ENCODE measurements at places on chromosomes 2 and 18. TPM values are rescaled to one million over a fixed set of nuclear protein-coding genes. Genes with fewer than 3 reads are reported as not detected.
A peak's percentile ranks its signal among the peaks of the same experiment; 100 is the strongest.

DNA sequence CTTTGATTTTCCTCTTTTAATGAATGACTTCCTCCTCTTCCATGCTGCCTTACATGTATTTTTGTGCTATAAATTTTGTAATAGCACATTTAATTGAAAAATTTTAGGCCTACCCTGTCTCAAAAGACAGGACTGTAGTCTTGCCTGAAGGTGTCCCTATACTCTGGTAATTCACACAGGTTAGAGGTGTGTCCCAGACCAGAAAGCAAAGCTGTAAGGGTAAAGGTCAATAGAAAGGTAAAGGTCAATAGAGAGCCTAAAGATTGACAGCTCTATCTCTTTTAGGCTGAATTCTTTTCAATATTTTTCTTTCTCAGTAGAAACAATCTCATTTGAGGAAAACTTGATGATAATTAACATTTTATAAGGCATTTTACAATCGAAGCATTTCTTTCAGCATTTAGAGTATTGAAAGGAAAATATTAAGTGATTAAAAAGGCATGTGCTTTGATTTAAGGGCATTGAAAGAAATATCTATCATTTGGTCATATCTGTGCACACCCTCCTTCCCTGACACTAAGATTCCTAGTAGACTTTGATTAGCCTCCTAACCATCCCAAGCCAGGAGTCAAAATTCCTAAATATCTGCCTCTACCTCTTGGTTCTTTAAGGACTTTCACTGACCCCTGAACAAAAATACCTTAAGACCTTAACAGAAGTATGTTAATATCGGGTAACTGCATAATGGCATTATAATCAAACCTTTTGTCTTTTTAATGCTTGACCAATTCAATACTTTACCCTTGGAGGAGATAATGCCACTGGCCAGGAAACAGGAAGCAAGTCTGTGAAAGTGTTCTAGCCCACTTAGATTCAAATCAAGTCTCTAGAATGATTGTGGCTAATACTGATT is 161.8 kb upstream of the DTNA start:
- DNase-seq = no peak

DNA sequence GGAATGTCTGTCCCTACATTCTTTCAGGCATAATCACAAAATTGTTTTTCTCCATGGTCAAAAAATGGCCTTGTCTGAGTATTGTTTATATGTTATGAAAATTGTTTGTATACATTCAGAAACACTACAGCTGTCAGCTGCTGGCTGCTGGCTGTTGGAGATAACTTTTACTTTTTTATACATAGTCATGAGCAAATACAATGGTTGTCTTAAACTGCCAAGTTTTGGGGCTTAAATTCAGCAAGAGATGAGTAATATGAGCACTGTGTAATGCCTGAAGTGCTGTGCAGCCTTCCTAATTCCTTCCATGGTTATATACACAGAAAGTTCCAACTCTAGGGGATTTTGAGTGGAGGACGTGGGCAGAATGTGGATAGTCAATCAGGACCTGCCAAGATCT is 168.9 kb upstream of the RMP24 start:
- no peak for DNase-seq

DNA sequence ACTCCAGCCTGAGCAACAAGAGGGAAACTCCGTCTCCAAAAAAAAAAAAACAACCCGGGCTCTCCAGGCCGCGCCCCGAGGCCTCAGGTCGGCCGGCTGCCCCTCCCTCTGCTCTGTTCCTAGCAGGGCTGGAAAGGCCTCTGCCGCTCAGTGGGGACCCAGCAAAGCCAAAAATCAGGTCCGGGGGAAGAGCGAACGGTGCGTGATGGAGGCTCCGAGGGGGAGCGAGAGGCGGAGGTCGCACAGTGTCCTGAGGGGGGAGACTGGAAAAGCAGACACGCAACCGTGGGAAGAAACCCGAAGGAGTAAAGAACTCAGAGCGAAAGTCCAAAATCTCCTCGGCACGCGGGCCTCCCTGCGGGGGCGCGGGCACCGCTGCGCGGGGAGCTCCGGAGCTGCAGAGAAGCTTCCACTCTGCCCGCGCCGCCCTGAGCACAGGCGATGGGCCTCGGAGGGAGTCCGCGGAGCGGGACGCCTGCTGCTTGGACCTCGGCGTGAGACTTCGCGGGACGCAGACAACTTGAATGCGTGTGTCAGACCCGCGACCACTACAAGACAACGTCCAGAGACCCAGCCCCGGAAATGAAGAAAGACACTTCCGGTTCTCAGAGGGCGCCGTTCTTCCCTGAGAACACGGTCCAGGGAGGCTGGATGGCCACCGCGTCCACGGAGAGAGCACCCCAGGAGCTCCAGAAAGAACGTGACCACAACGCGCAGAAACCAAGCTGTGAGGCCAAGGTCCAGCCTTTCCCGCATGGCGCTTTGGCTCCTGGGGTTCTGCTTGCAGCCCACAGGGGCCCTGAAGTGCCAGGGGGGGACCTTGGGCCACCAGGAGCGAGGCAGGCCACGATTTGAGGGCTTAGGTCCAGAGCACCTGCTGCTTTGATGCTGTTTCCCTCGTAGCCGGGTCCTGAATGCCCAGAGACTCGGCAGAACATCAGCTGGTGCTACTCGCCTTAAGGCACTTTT is 219.8 kb downstream of the DPP10 start:
- no peak for DNase-seq

DNA sequence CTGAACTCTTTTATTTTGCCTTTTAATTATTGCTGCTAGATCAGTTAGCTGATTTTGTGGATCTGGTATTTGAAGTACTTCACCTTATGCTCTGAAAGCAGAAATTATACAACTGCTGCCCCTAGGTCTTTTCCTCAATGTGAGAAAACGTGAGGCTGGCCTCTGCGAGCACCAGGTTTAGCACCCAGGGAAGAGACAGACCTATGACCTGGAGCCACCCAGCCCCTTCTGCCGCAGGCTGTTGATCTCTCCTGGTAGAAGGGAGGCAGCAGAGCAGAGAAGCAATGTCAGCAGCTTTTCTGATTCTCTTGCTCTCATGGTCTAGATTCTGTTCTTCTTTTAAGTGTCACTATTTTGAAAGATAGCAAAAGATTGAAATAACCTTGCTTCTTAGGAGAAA is 19.9 kb downstream of the TRAPPC12 start:
- DNase-seq = no peak

DNA sequence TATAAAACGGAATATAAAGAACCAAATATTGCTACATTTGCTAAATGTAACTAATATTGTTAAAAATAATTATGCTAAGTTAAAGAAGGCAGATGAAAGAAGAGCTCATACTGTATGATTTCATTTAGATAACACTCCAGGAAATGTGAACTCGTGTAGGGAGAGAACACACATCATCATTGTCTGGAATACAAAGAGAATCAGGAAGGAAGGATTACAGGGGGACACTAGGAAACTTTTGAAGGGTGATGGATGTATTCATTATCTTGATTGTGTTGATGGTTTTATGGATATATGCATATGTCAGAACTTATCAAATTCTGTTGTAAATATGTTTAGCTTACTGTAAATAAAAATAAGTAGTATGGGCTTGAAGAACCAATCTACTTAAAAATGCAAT is 104.1 kb upstream of the TRIB2 start:
- no peak for DNase-seq

GRCh38 chr2:173644146-173644545 is 289.5 kb downstream of the CDCA7 start:
- no peak for DNase-seq

GRCh38 chr2:48694149-48694548 is 61.4 kb downstream of the LHCGR start:
- DNase-seq = no peak

- DNase-seq = no peak
Measured at GRCh38 chr2:111106706-111107105, 14.0 kb upstream of the BCL2L11 start.

DNA sequence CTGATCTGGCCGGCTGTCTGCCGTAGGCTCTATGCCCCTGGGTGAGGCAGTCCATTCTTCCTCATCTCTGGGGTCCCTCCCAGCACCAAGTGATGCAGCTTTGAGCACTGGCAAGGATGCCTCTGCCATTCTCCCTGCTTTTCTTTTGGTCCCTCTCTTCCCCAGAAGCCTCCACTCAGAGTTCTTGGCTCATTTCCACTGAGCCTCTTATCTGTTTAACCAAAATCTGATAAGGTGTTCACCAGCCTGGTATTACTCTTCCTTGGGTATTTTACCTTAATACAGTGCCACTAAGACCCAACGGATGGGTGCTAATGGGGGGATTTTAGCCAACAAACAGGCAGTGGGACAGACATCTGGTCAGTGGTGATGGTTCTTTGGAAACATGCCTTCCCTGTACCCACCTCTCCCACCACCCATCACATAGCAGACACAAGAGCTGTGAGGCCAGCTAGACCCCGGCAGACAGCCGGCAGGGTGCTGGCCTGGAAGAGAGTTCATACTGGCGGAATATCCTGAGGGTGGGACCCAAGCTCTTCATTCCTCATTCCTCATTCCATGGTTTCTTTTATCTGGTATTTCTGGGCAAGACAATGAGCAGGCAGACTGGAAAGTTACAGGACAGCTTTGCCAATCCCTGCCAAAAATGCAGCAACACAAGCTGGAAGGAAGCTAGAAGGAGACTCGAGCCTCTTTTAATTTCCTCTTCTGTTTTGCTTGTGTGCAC is 34.6 kb downstream of the ZBTB7C start:
- no peak for DNase-seq

- DNase-seq = no peak
Measured at GRCh38 chr2:235168174-235168979, 216.6 kb downstream of the SH3BP4 start.

DNA sequence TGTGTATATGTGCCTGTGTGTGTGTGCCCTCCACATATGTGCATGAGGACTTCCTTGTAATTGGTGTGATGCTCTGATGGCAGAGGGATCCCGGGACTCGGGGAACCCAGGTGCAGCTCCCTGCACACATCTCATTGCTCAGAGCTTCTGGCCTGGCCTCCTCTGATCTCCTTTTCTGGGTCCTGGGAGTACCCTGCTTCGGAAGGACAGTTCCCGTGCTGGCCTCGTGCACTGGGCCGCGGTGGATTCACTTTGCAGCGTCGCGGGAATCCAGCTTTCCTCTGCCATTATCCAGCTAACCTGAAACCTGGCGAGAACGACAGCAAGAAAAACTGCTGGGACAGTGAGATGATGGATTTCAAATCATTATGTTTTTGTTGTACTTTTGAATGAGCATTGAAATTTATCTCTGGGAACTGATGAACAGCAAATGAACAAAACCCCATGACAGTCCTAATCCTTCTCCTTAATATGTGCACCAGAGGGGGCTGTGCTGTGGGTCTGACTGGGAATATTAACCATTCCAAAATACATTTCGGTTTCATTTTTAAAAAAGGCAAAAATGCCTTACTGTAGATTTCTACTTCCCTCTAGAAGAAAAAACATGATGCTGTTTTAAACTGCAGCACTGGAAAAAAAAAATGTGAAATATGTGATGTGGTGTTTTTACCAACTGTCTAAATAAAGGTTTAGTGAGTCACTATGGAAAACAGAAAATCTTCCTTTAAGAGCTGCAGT is 78.2 kb downstream of the PTGR3 start:
- peak; percentile 11 for DNase-seq

DNA sequence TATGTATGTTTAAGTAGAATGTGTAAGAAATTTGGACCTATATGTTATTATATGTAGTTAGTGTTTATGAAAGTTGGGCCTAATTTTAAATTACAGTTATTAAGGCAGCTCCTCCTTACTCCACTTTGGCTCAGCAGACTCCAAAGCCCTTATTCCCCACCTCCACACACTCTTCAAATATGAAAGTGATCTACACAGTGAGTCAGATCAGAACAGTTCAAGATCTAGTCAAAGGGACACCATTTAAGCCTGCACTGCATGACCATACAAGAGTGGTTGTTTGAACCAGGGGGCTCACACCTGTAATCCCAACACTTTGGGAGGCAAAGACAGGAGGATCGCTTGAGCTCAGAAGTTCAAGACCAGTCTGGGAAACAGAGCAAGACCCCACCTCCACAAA is 21.2 kb upstream of the PMAIP1 start:
- no peak for DNase-seq

DNA sequence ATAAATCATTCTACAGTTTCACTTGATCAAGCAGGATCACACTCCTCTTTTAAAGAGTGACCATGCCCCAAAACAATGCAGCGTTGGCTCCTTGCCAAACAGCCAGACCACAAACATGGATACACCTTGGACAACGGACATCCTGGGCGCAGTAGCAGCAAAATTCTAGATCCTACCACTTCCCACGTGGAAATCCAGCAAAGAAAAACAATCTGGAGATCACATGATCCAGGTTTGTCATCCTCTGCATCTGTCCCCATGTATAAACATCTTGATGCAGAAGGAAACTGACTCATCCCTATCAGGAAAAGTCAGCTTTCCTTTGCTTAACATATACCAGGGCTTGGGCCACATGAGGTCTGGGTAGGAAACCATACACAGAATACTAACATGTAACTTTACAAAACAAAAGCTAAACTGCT is 53.1 kb downstream of the ZNF521 start:
- DNase-seq = peak; percentile 62

DNA sequence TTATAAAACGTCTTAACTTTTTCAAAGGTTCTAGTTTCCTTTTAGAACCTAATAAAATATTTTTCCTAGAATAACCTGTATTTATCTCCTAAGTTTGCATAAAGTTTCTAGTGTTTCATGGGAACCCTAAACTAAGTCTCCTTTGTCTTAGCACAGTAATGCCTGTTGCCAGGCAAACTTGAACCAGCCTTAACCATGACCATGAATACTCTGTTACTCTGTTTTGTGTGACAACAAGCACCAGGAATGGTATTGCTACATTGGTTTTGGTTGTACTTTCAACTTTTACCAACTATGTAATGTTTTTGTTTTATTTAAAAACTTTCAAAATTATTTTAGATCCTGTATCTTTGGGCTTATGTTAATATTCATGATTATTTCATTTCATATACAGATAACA is 137.6 kb downstream of the CERS6 start:
- no peak for DNase-seq

GRCh38 chr2:8611246-8611645 is 70.6 kb upstream of the ID2 start:
- no peak for DNase-seq

DNA sequence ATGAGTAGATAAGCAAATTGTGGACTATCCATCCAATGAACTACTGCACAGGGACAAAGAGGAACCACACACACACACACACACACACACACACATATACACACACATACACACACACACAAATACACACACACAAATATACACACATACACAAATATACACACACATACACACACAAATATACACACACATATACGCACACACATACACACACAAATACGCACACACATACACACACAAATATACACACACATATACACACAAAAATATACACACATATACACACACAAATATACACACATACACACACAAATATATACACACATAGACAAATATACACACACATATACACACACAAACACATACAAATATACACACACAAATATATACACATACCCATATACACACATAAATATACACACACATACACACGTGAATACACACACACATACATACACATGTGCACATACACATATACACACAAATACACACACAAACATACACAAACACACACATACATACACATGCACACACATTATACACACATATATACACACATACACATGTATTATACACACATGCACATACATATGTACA is 19.8 kb upstream of the EFHD1 start:
- no peak for DNase-seq

Gene TMEM37
- total RNA-seq = 43.2 TPM

Gene SEMA4C
- 17.9 TPM for total RNA-seq

Gene EGR4
- not detected for total RNA-seq

Gene ID2
- total RNA-seq = 240 TPM

Gene SIX2
- total RNA-seq = 3.5 TPM

Gene IKZF2
- total RNA-seq = 22.0 TPM

Gene KCNF1
- total RNA-seq = 0.29 TPM

All from breast epithelium (tissue), 4 donors.